Stimulated activated CD8-positive, alpha-beta memory T cell treated with anti-CD3 and anti-CD28 coated beads, Interleukin-2, amount 100 ng/mL, for 1 hour (primary cell): ENCODE measurements at places on chromosomes 5 and 9.

- no peak for DNase-seq
Observed at GRCh38 chr5:116813356-116813755, 238.7 kb upstream of the SEMA6A start.

DNA sequence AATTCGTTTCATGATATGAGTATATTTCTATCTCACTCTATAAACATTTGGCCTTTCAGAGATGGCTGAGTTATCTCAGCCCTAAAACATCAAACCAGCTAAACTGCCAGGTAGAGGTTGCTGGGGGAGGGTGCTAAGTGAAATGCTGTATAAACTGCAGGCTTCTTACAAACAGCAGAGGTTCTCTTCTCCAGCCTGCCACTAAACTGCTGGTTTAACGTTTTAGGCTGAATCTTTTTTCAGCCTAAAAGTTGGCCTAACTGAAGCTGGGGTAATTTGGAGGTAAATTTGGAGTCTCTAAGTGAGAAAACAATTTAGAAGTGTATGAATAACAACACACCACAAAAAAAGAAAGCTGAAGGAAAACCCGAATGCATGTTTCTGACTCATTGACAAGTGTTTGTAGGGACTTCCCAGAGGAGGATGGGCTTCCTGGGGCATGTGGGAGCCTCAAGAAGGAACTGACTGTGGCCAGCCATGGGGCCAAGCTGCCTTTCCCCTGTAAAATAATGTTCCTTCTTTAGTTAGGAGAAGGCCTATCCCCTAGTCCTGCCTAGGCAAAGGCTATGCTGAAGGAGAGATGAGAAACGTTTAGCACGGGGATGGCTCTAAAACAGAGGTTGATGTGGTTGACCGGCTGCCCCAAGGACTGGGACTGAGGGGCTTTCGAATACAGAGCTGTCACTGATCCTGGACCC is 44.3 kb downstream of the SLC28A3 start:
- no peak for DNase-seq

GRCh38 chr5:6754766-6755165 is 41.5 kb downstream of the TENT4A start:
- no peak for DNase-seq

DNA sequence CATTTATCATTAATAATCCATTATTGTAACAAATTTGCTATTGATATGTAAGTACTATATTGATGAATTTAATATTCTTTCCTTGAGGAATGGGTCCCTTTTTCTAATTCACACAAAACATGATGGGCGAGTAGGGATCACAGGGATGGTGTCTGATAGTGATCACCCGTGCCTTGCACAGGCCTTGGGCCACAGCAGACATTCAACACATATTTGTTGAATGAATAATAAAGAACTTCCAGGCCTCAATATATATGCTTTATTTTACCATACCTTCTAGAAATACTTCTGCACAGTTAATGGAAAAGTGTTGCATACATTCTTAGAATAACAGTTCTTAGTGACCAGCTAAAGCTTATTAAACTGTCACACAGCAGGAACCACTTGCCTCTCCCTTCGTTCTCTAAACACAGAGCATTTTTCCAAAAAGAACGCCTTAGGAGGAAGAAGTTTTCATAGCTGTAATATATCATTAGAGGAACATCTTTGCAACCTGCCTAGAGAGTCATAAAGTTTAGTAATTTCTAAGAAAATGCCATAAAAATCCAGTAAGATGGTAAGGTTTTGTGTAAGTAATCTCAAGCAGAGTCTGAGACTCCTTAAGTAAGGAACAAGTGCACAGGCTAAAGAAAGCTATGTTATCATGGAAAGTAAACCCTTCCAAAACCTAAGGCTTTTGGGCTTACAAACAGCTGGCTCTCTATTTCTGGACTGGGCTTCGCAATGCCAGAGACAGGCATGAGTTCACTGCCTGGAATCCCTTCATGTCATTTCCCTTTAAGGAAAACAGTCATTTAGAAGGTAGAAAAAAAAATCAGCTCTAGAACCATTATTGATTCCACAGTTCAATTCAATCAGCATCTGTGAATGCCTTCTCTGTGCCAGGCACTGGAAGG is 17.7 kb downstream of the TTLL11 start:
- no peak for DNase-seq

GRCh38 chr5:108543486-108543885 is 161.6 kb upstream of the FBXL17 start:
- DNase-seq = no peak

GRCh38 chr5:32332966-32333365 is 20.2 kb upstream of the MTMR12 start:
- no peak for DNase-seq

GRCh38 chr9:113274474-113275156 is 757 bp downstream of the CDC26 start:
- no peak for DNase-seq
